M059J (cell line): ENCODE measurements at places on chromosomes 7 and 10. TPM values are rescaled to one million over a fixed set of nuclear protein-coding genes. Genes with fewer than 3 reads are reported as not detected.

BEND7 gene
- total RNA-seq = 0.79 and 1.5 TPM in 2 replicates

CYP3A5 gene
- total RNA-seq = 0.05 and 0.15 TPM in 2 replicates

HABP2 gene
- total RNA-seq = not detected in 2 replicates

SKIDA1 gene
- 1.2 and 1.9 TPM in 2 replicates for total RNA-seq

CHAT gene
- total RNA-seq = not detected in 2 replicates

HTRA1 gene
- 85.5 and 89.7 TPM in 2 replicates for total RNA-seq

PPP2R2D gene
- 28.3 and 36.1 TPM in 2 replicates for total RNA-seq

TAS2R3 gene
- not detected in 2 replicates for total RNA-seq

IGFBP1 gene
- 0.07 TPM in 1 of 2 replicates, not detected in the other for total RNA-seq

ITGA8 gene
- total RNA-seq = 0.25 and 0.62 TPM in 2 replicates

ADCYAP1R1 gene
- total RNA-seq = not detected in 2 replicates

LAMB4 gene
- total RNA-seq = 0.30 and 0.39 TPM in 2 replicates

COL26A1 gene
- total RNA-seq = 0.12 TPM in 1 of 2 replicates, not detected in the other

CYP3A4 gene
- 0.05 TPM in 1 of 2 replicates, not detected in the other for total RNA-seq

CYCS gene
- 111 and 215 TPM in 2 replicates for total RNA-seq

CARD11 gene
- 2.2 and 5.2 TPM in 2 replicates for total RNA-seq

ATOH7 gene
- total RNA-seq = 0.07 TPM in 1 of 2 replicates, not detected in the other

PTPRN2 gene
- total RNA-seq = 2.2 and 2.3 TPM in 2 replicates

GRB10 gene
- 0.10 and 0.20 TPM in 2 replicates for total RNA-seq

MORN4 gene
- total RNA-seq = 3.8 and 5.9 TPM in 2 replicates

OR6V1 gene
- not detected in 2 replicates for total RNA-seq

HPSE2 gene
- 0.57 and 0.86 TPM in 2 replicates for total RNA-seq

KAZALD1 gene
- total RNA-seq = 6.7 and 12.5 TPM in 2 replicates

FBXL13 gene
- 0.59 and 1.5 TPM in 2 replicates for total RNA-seq

DGKI gene
- 0.12 and 1.1 TPM in 2 replicates for total RNA-seq
